A172 (cell line): ENCODE measurements at places on chromosomes 11 and 22.

- no peak for DNase-seq
These were observed 57.0 kb upstream of the PTH start for GRCh38 chr11:13552784-13553183.

- peak; percentile 92 for DNase-seq
These were observed 3.7 kb downstream of the SERPIND1 start for GRCh38 chr22:20777420-20778177.

- DNase-seq = peak; percentile 12
These were observed 24.8 kb downstream of the MYO7A start for GRCh38 chr11:77152846-77153245.

GRCh38 chr11:7020183-7020917 is at the start of the genes NLRP14 and ZNF214:
Gene NLRP14 (plus strand): TSS chr11:7020479. CDS start chr11:7038587, 18,108 bp downstream.
Gene ZNF214 (minus strand): TSS chr11:7020346. CDS start chr11:7002835, 17,511 bp downstream.
- DNase-seq = peak; percentile 73

DNA sequence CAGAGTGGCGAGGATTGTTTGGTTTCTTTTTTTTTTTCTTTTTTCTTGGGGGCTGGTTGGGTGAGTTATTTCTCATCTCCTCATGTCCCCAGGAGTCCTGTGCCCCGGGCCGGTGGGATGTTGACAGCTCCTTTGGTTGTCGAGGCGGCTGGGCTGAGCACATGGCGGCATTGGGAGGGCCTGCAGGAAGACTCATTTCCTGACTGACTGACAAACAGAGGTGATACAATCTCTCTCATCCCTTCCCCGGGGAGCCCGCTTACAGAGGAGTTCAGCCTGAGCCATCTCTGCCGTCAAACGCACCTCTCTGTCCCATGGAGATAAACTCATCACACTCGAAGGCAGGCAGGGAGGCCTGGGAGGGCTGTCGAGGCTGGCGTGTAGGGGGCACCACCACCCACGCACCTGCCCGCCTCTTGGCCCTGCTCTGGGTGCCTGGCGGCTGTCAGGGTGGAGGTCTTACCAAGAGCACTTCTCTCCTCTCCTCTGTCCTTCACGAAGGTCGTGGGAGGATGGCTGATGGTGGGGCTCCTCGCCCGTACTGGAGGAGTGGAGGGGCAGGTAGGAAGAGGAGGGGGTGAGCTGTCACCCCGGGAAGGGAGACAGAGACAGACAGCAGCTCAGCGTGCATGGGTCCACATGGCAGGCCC is 60.0 kb upstream of the NECTIN1 start:
- no peak for DNase-seq

DNA sequence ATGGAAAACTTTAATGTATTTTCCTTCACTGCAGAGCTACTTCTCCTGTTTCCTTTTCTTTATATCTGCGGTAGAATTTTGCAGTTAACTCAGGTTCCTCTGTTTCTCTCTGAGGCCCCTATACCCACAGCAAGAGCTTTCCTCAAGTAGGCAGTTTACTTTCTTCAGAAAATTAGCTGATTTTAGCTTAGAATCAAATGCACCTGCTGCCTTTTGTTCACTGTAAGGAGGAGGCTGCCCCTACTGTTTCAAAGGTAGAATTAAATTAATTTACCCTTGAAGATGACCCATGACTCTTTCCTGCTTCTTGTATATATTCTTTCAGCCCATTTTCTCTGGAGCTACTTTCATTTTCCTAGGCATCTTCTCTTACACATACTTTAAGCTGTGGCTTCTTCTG is 68.7 kb upstream of the GDPD4 start:
- no peak for DNase-seq

DNA sequence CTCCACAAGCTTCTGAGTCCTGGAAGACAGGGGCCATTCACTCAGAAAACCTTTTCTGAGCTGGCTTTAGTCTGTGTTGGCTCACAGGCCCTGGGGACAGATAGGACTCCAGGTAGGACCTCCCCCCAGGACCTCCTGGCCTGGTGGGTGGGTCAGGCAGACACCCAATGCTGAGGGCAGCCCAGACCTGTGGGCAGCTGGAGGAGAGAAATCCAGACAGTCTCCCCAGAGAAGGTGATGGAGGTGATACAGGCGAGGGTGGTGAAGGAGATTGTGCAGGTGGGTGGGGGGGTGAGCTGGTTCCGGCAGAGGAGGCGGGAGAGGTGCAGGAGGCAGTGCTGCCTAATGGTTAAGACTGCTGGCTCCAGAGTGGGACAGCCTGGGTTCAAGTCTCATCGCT is 15.6 kb downstream of the LRRC32 start:
- no peak for DNase-seq

DNA sequence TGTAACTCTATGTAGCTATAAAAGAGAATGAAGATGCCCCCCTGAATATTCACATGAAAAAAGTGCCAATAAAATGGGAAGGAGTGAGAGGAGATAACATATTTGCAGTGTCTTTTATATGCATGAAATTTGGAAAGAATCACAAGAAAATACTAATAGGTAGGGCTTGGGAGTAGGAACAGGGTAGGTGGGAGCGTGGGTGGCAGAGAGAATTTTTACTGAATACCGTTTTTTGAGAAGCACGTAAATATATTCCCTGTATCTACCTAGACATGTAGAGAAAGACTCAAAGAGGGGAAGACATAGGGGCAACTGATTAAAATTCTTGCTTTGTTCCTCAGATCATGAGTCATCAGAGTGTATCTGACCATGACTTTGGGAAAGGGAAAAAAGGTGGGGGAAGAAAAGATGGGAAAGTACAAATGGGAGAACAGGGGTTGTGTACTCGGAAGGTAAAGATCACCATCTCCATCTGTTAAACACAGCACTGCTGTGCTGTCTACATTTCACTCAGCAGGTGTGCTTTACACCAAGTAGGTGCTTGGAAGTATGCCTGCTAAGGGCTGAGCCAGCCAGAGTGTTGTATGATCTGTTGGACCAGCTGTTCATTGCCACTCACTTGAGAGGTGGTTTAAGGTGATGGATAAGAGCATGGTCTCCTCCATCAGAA is 16.0 kb downstream of the PRR5L start:
- peak; percentile 37 for DNase-seq

- DNase-seq = no peak
These were observed 61.8 kb upstream of the CRYBB3 start for GRCh38 chr22:25137577-25138525.

DNA sequence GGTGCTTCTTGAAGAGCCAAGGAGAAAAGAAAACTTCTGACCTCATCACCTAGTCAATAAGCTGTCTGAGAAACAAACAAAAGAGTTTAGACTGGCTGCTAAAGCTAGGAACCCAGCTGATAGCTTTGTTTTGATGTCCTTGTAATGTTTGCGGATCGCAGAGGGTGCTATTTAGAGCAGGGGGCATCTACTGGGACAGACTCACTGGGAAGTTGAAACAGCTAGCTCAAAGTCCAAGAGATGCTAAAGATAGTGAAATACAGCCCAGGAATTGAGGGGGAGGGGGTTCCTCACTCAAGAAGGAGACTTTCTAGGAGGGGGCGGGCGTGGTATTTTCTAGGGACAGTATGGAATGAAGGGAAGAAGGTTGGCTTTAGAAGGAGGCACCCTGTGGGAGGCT is 18.9 kb downstream of the ZBTB16 start:
- no peak for DNase-seq

GRCh38 chr11:61975638-61976419 is 8.4 kb upstream of the FTH1 start:
- no peak for DNase-seq
